ENCODE measurements at places on chromosomes 6 and 20.
A peak's percentile ranks its signal among the peaks of the same experiment; 100 is the strongest.

DNA sequence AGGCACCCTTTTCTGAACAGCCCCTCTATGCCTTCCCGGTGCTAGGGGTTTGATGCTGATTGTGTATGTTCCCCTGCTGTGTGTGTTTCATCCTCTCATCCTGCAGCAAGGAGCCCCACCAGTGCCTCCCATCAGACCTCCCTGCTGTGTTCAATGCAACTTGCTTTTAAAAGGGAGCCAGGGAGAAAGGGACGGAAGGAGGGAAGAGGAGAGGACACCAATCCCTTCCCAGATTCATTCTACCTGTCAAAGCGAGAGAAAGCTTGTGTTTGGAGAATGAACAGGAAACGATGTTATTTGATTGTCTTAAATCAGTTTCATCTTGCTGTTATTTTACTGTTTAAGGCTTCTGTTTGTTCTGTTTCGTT lies 259.2 kb downstream of the ADGB start:
- no peak for DNase-seq

- DNase-seq: no peak
Measured at GRCh38 chr6:30238178-30238795, 25.1 kb upstream of the TRIM26 start.

DNA sequence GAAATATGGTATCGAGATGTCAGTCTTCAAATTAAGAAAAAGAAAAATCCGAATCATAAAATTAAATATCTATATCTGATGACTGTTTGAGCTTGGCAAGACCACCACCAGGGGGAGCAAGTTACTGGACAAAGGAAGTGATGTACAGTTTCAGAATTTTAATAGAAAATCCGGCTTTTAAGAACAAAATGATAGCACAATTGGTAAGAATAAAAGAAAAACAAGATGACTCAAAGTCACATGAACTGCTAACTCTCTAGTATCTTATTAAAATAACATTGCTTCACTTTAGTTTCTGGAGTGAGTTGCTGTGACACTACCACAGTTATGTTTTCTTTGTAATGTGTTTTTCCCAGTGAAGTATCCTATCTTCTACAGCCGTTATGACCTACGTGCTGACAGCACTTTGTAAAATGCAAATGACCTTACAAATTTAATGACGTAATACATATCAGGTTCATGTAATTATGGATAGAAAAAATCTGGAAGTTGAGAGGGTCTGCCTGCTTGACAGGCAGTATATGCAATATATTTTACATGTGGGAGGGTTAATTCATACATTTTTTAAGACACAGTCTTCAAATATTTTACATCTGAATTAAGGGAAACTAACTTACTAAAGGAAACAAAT lies 405.3 kb upstream of the HS3ST5 start:
- peak; percentile 57 for DNase-seq

- no peak for DNase-seq
Measured at GRCh38 chr6:55438203-55438602, 110.9 kb downstream of the GFRAL start.

DNA sequence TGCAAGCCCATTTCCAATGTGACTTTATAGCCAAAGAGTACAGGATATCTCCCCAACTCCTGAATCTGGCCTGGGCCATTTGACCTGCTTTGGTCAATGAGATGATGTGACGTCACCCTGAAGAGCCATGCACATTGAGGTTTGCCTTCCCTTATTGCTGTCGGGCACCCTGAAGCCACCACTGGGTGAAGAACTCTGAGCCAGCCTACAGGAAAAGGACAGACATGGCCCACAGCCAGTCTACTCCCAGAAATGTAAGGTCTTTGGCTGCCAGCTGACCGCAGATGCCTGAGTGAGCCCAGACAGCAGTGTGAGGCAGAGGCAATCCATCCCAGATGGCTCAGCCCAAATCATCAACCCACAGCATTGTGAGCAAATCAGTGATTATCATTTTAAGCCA lies 3.7 kb upstream of the SYNDIG1 start:
- no peak for DNase-seq

DNA sequence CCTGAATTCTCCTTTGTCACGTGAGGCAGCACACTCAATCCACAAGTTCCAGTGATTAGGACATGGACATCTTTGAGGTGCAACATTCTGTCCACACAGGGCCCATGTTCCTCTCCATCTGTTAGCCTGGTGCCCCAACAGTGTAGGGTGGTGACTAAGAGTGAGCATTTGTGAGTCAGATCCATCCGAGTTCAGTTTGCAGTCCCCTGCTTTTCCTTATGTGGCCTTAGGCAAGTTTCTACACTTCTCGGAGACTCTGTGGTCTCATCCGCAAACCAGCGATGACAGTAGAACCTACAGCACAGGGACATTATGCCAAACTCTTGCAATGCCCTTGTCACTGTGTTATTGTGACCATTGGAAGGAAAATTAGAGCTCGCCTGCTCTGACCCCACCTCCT lies 178.7 kb upstream of the CDH4 start:
- DNase-seq: no peak
